ENCODE measurements at places on chromosomes 12 and 14. TPM values are rescaled to one million over a fixed set of nuclear protein-coding genes. Genes with fewer than 3 reads are reported as not detected.

Gene MMP17
- total RNA-seq, result not detected

- H3K27me3 ChIP-seq, result no peaks in the 10 kb centered on the region
- no peak for DNase-seq
- H3K4me1 ChIP-seq, result peaks cover 16% of the 10 kb centered on the region
- H3K36me3 ChIP-seq, result peaks cover 17% of the 10 kb centered on the region
- H3K27ac ChIP-seq, result no peak overlapping the region
Observed at GRCh38 chr12:1638203-1638602, 9.2 kb downstream of the WNT5B start.

DNA sequence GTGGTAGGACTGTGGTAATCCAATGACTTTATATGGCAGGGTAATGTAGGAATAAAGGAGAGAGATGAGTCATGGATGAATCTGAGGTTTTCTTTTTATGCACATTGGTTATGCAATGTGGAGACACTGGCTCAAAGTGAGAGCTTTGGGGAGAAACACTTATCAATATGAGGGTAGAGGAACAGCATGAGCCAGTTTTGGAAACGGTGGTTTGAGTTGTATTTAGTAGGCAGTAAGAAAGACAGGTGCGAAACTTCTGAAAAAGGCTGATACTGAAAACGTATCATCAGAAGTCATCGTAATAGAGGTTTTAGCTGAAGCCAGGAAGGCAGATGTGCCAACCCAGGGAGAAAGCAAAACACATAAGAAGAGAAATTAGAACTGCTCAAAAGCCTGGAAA lies 854.8 kb upstream of the SEL1L start:
- no peaks in the 10 kb centered on the region for H3K36me3 ChIP-seq
- DNase-seq, result no peak
- no peak overlapping the region for H3K4me3 ChIP-seq
- H3K27me3 ChIP-seq, result no peaks in the 10 kb centered on the region
- no peaks in the 10 kb centered on the region for H3K4me1 ChIP-seq

Gene OR6C68
- total RNA-seq, result not detected

GRCh38 chr12:82529101-82529500 lies 157.6 kb upstream of the TMTC2 start:
- no peak for DNase-seq
- H3K27me3 ChIP-seq, result no peaks in the 10 kb centered on the region
- H3K4me3 ChIP-seq, result no peak overlapping the region
- H3K4me1 ChIP-seq, result peaks cover 2% of the 10 kb centered on the region
- no peak overlapping the region for H3K27ac ChIP-seq
- H3K36me3 ChIP-seq, result no peaks in the 10 kb centered on the region

All from cardiac muscle cell (in vitro differentiated cells and primary cell).